ENCODE measurements at places on chromosomes 1 and 21. TPM values are rescaled to one million over a fixed set of nuclear protein-coding genes. Genes with fewer than 3 reads are reported as not detected.

- DNase-seq = no peak
- H3K4me1 ChIP-seq = no peaks in the 10 kb centered on the region
- H3K4me3 ChIP-seq = no peak overlapping the region
- H3K36me3 ChIP-seq = no peaks in the 10 kb centered on the region
- no peak overlapping the region for H3K27ac ChIP-seq
Observed at GRCh38 chr1:65409314-65409713, 11.2 kb upstream of the LEPR start.

Gene CFAP107
- not detected for total RNA-seq

GRCh38 chr1:54407154-54407403 is 885 bp upstream of the SSBP3 start:
- peaks cover 1% of the 10 kb centered on the region for H3K36me3 ChIP-seq
- peak overlapping the region; percentile 87 for H3K27ac ChIP-seq
- no peaks in the 10 kb centered on the region for H3K27me3 ChIP-seq
- peak overlapping the region; percentile 70 for H3K4me3 ChIP-seq
- peaks cover 30% of the 10 kb centered on the region for H3K4me1 ChIP-seq

GRCh38 chr1:230426246-230427093 is at the start of gene PGBD5:
Gene PGBD5 (minus strand): TSS chr1:230426332. CDS start chr1:230425928, 404 bp downstream.
- no peaks in the 10 kb centered on the region for H3K36me3 ChIP-seq
- no peak for DNase-seq
- no peaks in the 10 kb centered on the region for H3K4me1 ChIP-seq
- H3K27me3 ChIP-seq = peaks cover 29% of the 10 kb centered on the region
- no peak within 1 kb of the TSS for H3K4me3 ChIP-seq

GRCh38 chr1:31027693-31028526 is 37.6 kb downstream of the PUM1 start:
- no peak for DNase-seq
- peaks cover 5% of the 10 kb centered on the region for H3K4me1 ChIP-seq
- no peak overlapping the region for H3K4me3 ChIP-seq
- peaks cover 8% of the 10 kb centered on the region for H3K36me3 ChIP-seq
- no peak overlapping the region for H3K27ac ChIP-seq

Gene LEFTY2
- total RNA-seq = not detected

DNA sequence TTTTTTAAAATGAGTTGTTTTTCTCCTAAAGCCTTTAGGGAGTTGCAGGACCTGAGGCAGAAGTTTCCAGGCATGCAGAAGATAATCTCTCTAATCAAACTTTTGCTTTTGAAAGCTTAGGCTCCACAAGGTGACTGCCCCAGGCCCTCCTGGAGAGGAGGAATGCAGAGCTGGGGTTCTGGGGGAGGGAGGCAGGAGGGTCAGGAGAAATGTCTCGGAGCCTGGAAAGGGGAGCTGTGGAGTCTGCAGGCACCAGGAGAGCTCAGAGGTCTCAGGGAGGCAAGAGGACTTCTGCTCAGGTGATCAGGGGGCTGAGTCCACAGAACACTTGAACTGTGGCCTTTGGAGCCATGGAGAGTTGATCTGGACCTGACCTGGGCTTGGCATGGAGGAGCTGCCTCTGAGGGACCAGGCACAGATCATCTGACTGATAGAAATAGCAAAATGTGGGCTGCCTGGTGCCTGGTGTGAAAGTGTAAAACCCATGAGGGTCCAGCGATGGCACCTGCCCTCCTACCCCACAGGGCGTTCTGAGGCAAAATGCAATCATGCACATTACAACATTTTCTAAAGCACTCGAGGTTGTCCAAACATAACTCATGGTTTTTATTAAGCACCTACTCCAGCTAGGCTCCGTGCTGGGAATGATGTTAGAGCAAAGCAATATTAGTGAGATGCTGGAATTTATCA is 10.0 kb upstream of the ABCG1 start:
- DNase-seq = no peak
- H3K27me3 ChIP-seq = no peaks in the 10 kb centered on the region
- H3K4me1 ChIP-seq = no peaks in the 10 kb centered on the region
- H3K27ac ChIP-seq = no peak overlapping the region
- H3K4me3 ChIP-seq = no peak overlapping the region
- H3K36me3 ChIP-seq = no peaks in the 10 kb centered on the region

- 0 out of 2 replicates have a peak, but pooled peaks cover 2% of the 10 kb centered on the region for H3K27me3 ChIP-seq
- no peaks in the 10 kb centered on the region for H3K4me1 ChIP-seq
- H3K36me3 ChIP-seq = no peaks in the 10 kb centered on the region
- DNase-seq = no peak
- H3K4me3 ChIP-seq = no peak overlapping the region
Observed at GRCh38 chr1:178599745-178600144, 86.8 kb downstream of the TEX35 start.

GRCh38 chr1:169161496-169162194 is 55.2 kb downstream of the ATP1B1 start:
- peak; percentile 19 for DNase-seq
- H3K4me3 ChIP-seq = no peak overlapping the region
- peaks cover 16% of the 10 kb centered on the region for H3K4me1 ChIP-seq
- H3K27ac ChIP-seq = no peak overlapping the region

Gene ZMYND12
- 0.25 TPM for total RNA-seq

DNA sequence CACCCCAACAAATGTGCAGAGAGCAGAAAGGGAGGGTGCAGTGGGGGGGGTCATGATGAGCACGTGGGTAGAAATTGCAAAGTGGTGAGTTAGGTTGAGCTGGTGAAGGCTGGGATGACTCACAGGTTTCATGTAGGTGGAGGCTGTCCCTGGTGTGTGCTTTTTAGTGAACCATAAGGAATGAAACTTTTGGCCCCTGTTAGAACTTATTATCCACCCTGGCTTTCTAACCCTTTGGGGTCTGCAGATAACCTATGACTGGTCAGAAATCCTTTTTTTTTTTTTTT is 46.9 kb downstream of the DOP1B start:
- no peak overlapping the region for H3K4me3 ChIP-seq
- peak; percentile 59 for DNase-seq
- peaks cover 45% of the 10 kb centered on the region for H3K4me1 ChIP-seq
- peak overlapping the region; percentile 51 for H3K27ac ChIP-seq

- H3K36me3 ChIP-seq = no peaks in the 10 kb centered on the region
- H3K27ac ChIP-seq = no peak overlapping the region
- no peak for DNase-seq
Observed at GRCh38 chr1:15455522-15455921, 1.0 kb upstream of the CELA2A start.

DNA sequence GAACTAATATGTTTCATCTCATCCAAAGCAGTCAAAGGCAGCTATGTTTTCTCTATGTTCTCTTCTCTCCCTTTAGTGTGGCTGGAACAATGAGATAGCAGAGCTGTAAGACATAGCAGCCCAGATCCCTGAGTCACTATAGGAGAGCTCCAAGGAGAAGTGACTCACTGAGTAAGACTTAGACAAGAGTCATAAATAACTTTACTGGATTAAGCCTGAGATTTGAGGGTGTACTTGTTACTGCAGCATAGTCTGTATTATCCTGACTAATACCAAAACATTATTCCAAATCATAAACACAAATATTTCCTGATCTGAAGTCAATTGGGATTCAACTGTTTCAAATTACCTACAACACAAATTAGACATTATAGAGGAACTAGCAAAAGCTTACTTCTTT is 3.9 kb downstream of the KRTAP19-8 start:
- no peak for DNase-seq
- no peaks in the 10 kb centered on the region for H3K27me3 ChIP-seq
- no peaks in the 10 kb centered on the region for H3K4me1 ChIP-seq
- H3K36me3 ChIP-seq = no peaks in the 10 kb centered on the region

Gene STRIP1
- total RNA-seq = 33.5 TPM

- H3K27me3 ChIP-seq = no peaks in the 10 kb centered on the region
- H3K4me3 ChIP-seq = peak overlapping the region; percentile 79
- H3K27ac ChIP-seq = peak overlapping the region; percentile 87
- peaks cover 15% of the 10 kb centered on the region for H3K36me3 ChIP-seq
- H3K4me1 ChIP-seq = peaks cover 67% of the 10 kb centered on the region
Observed at GRCh38 chr1:1020415-1021009, 592 bp downstream of the AGRN start.

DNA sequence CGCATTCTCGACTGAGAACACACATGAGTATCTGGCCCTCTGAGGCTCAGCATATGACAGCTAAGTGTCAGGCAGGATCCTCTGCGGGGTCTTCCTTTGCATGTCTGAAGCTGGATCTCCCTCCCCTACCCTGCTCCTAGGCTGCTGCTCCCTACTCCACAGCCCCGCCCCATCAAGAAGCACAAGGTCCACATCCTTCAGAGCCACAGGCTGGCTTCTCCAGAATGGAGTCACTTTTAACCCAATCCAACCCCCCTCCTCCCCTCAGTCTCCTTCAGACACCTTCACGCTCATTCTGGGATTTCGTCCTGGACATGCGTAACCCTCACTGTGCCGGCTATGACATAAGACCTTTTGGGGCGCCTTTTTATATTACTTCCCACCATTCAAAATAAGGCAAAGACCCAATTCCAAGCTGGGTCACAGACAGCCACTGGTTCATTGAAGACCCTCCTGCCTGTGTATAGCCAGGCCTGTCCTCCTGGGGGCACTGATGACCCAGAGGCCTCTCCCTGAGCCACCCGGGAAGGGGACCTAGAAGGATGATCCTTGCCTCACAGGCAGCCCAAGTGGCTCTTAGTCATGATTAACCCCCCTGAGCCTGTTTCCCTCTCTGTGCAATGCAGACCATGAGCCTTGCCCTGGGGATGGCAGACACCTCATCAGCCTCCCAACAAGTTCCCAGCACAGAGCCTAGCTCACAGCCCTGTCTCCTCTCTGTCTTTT is 4.7 kb downstream of the ADGRB2 start:
- H3K4me1 ChIP-seq = peaks cover 18% of the 10 kb centered on the region
- H3K4me3 ChIP-seq = no peak overlapping the region
- no peaks in the 10 kb centered on the region for H3K36me3 ChIP-seq
- H3K27me3 ChIP-seq = no peaks in the 10 kb centered on the region
- no peak overlapping the region for H3K27ac ChIP-seq

- no peaks in the 10 kb centered on the region for H3K4me1 ChIP-seq
- no peak for DNase-seq
- no peak overlapping the region for H3K4me3 ChIP-seq
- H3K27ac ChIP-seq = no peak overlapping the region
- H3K36me3 ChIP-seq = no peaks in the 10 kb centered on the region
Observed at GRCh38 chr21:14581902-14582457, 35.9 kb upstream of the SAMSN1 start.

DNA sequence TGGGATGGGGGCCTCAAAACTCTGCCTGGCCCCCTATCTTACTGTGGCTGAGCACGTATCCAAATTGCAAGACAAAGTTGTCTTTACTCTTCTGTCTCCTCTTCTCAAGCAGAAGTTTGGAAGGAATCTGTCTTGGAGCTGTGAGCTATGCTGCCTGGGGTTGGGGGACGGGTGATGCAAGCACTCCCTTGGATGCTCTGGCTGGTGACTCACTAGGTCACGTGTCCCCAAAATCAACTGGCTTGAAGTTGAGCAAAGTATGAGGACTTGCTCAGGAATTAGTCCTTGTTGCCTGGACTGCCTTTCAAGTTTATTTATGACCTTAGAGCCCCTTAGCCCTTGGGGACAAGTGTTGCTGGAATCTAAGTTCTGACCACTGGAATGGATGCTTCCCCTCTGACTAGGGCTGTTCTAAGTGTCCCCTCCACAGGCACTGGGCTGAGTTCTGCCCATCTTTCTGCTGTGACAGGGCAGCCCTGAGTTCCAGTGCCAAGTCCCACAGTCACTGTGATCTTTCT is 269.5 kb downstream of the HHAT start:
- no peak overlapping the region for H3K4me3 ChIP-seq
- DNase-seq = no peak
- peaks cover 8% of the 10 kb centered on the region for H3K27me3 ChIP-seq
- H3K36me3 ChIP-seq = no peaks in the 10 kb centered on the region
- H3K27ac ChIP-seq = no peak overlapping the region
- peaks cover 16% of the 10 kb centered on the region for H3K4me1 ChIP-seq

Measured in HCT116 (cell line).